ENCODE measurements at places on chromosomes 3 and 15.

DNA sequence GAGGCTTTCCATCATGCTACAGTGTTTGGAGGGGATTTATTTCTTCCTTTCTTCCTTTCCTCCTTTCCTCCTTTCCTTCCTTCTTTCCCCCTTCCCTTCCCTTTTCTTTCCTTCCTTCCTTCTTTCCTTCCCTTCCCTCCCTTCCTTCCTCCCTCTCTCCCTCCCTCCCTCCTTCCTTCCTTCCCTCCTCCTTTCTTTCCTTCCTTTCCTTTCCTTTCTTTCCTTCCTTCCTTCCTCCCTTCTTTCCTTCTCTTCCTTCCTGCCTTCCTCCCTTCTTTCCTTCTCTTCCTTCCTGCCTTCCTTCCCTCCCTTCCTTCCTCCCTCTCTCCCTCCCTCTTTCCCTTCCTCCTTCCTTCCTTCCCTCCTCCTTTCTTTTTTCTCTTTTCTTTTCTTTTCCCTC is 127.2 kb downstream of the EPHA3 start:
- no peak for DNase-seq

GRCh38 chr3:6120786-6121185 is 740.1 kb upstream of the GRM7 start:
- no peak for DNase-seq

GRCh38 chr15:60804986-60805949 is 326.3 kb upstream of the ICE2 start:
- DNase-seq, result no peak

- DNase-seq, result no peak
Observed at GRCh38 chr15:58021332-58022230, 43.9 kb downstream of the ALDH1A2 start.

GRCh38 chr3:176796371-176796770 is 400.9 kb downstream of the TBL1XR1 start:
- DNase-seq, result no peak

GRCh38 chr3:66938338-66938963 is 59.7 kb upstream of the KBTBD8 start:
- DNase-seq, result peak; percentile 85

DNA sequence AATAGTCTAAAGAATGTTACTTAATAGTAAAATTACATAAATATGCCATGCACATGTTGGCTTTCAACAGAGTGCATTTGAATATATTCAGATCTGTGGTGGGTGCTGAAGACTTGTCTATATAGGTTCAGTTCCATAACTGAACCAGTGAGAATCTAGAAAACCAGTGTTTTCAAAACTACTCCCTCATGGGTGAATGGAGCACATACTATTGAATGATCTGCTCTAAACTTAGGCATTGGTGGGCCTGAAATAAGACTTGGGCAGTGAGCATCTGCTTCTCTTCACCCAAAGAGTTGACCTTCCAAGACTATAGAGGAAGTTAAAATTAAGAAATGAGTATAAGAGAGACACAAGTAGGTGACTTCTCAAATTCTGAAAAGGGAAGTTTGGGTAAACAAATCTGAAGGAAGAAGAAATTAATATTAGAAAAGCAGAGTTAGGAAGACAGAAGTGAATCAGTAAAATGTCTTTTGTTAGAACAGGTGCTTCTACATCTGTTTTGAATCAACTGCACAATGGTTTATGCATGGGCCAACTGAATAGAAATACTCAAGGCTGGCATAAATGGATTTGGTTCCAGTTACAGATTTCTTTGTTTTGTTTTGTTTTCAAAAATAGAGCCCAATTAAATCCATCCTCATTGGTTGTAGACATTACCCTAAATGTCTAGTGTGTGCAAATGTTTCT is 19.3 kb downstream of the ALCAM start:
- DNase-seq, result no peak

GRCh38 chr3:15477951-15478639 is 43.4 kb downstream of the COLQ start:
- DNase-seq, result peak; percentile 46

DNA sequence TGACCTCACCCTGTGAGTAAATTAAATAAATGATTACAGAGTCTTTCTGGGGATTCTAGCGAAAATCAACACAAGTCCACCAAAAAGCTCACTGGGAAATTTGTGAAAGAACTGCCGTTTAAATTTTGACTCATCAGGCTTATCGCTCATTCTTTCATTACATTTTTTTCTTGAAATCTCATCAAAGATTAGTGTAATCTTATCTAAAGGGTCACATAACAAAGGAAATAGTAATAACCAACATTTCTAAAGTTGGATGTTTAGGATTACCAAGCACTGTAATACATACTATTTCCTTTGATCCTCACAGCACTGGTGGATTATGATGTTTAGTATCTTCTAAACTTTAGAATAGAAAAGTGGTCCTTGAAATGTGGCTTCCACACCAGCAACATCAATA is 111.1 kb upstream of the CBLB start:
- DNase-seq, result no peak

DNA sequence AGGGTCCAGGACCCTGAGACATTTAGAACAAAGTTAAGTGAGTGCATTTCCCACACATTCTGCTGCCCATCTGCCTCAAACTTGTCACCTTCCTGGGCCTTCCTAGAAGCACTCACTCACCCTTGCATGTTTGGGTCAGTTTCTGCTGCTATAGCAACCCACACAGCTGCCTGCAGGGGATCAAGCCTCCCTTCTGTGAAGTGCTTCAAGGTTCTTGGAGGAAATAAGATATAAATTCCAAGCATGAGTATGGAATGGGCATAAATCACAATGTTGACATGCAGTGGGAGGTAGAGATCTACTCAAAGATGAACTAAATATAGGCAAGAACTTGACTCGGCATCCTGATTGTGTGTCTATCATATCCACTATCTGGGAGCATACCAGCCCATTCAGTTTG is 140.4 kb downstream of the SLC9A9 start:
- no peak for DNase-seq

- peak; percentile 41 for DNase-seq
Observed at GRCh38 chr15:90184786-90185704, 16.1 kb upstream of the SEMA4B start.

DNA sequence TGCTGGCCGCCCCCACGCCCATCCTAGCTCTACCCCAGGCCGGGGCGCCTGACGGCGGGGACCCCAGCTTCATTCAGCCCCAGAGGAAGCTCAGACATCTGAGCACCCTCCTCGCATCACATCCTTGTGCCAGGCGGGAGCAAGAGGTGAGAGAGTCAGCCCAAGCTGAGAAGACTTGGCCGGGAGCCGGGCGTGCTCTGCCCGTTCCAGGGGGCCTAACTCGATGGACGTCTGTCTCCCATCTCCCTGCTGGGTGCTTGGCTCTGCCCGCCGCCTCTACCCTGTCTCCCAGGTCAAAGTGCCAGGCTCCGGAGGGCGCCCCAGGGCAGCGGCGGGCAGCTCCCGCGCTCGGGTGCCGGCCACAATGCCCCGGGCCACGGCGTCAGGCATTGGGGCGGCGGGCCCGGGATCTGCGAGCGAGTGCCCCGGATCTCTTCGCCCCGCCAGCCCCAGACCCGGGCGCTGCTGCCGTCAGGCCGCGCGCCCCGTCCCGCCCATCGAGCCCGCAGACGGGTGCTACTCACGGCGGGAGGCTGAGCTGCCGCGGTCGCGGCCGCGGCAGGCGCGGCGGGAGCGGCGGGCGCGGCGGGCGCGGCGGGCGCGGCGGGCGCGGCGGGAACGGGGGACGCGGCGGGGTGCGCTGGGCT is 388 bp downstream of the DAPK2 start:
- DNase-seq, result no peak

GRCh38 chr3:133821767-133822638 is 16.4 kb downstream of the SRPRB start:
- peak; percentile 51 for DNase-seq

GRCh38 chr3:37813403-37813802 is 48.3 kb upstream of the CTDSPL start:
- no peak for DNase-seq

DNA sequence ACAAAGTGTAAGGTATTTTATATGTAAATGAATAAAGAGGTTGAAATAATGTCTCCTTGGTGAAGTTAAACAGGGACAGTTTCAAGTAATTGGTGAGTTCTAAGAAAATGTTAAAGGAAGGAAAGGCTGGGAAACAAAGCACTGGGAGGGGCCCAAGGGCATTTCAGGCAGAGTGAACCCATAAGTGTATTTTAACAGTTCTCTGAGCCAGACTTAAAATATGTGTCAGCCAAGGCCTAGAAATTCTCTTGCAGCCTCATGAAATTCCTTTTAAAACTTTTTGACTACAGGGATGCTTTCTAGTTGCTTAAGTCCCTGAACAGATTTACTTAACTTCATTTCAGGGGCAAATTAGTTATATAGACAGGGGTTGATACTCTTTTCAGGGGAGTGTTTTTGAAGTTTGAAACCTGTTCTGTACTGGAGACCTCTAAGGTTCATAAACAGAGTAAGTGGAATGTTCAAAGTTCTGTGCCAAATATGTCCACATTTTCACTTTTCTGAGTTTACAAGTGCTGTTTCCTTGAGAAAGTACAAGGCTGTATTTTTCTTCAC is 77.6 kb downstream of the GALK2 start:
- DNase-seq, result no peak

DNA sequence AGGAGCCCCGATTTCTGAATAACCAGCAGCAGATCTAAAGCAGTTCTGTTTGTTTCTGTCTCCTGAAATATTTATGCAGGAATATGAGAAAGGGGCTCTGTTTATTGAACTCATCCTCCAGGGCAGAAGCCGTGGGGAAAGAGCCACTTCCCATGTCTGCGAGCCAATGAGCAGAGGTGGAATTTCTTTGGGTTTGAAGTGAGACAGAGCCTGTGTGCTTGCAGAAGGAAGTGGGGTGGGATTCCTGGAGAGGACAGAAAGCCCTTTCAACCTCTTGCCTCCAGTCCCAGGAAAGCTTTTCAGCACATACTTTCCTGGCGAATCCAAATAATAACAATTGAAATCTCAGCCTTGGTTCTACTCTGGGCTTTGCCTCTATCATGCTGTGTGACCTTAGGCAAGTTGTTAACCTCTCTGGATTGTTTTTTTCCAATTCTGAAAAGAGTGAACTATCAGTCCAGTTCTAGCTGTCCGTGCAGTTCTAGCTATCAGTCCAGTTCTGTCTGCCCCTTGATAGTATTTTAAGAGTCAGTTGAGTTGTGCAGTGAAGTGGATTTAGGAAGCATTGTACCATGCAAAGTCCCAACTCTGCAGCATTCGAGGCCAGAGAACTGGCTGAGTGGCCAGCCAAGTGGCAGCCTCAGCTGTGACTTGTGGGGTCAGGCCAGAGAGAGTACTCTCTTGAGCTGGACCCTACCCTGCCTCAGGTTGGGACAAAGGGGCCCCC is 15.9 kb downstream of the CORO2B start:
- DNase-seq, result peak; percentile 24

DNA sequence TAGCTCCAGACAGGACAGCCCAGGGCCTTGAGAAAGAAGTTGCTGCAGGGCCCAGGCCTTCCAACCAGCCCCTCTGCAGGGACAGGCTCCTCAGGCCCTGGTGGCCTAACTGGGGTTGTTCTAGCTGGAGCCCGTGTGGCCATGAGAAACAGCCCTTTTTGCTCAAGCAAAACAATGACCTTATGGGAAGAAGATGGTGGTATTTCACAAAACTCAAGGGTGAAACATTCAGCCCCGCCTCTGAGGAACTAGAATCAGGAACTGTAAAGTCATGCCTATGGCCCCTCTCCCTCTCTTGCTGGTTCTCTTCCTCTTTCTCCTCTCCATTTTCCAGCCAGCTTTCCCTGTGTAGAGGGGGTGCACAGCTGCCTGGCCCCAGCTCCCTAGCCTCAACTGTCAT is 273.3 kb downstream of the RPLP1 start:
- DNase-seq, result peak; percentile 54

DNA sequence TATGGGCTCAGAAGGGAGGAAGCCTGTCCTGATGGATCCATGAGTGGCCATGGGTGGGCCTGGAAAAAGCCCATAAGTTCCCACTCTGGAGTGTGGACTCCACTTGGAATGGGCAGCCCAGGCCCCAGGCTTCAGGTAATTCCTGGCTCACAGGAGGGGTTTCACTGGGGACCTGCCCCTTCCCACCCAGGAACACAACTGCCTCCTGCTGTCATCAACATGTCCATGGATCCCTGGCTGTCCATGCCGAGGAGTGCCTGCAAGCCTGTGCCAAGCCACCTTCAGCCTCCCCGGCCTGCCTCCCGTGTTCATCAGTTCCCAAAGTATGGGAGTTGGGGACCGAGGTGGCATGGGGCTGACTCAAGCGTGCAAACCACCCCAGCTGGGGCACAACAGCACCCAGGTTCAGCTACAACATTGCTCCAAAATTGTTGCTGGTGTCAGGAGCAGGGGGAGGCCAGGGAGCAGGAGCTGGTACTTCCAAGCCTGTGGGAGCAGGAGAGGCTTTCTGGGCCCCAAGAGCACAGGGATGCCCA is 470.9 kb upstream of the ARL6 start:
- DNase-seq, result no peak

GRCh38 chr3:82001276-82001923 is 240.0 kb upstream of the GBE1 start:
- DNase-seq, result no peak

DNA sequence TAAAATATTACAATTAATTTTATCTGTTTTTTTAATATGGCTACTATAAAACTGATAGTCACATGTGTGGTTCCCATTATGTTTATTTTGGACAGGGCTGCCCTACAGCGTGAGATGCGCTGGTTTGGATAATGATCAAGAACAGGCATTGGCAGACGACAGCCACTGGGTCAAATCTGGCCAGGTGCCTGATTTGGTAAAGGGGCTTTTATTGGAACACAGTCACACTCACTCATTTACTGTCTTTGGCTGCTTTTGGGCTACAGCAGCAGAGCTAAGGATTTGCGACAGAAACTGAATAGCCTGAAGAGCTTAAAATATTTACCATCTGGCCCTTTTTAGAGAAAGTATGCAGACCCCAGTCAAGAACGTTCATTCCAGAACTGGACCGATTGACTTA is 724.2 kb upstream of the CFAP20DC start:
- DNase-seq, result no peak

DNA sequence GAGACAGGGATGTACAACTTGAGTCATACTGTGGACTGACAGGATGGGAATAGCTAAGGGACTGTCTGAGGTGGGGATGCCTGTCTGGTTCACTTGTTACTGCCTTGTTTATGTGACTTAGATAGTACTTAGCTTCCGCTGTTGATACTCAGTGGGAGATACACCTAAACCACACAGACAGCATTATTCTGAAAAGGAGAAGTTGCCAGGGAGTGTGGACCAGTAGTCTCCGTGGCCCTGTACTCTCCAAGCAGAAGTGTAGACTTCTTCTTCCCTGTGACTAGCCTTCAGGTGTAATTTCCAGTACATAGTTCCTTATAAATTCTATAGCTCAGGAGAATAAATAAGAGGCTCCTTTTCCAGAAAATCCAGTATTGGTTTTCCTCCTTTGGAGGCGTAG is 5.1 kb downstream of the HIGD2B start:
- DNase-seq, result no peak

DNA sequence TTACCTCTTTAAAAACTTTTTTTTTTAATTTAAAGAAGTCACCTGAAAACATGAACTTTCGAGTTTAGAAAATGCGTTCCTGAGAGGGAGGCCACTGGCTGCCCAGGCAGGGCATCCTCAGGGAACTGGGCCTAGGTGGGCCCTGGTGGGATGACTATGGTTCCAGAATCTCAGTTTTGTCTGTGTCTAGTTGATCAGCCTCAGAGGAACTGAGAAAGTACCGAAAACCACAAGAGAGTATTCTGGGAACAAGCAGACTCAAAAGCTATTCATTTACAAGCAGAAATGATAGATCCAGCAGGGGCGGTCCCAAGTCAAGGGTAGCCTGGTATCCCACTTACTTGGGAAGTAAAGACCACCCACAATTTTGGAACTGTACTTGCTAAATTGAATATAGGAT is 10.5 kb downstream of the WWTR1 start:
- no peak for DNase-seq

All from pons (tissue), 1 donor.